Stimulated activated CD4-positive, alpha-beta T cell treated with anti-CD3 and anti-CD28 coated beads, Interleukin-4, amount 100 ng/mL, for 24 hours (primary cell): ENCODE measurements at places on chromosomes 6 and 20.

DNA sequence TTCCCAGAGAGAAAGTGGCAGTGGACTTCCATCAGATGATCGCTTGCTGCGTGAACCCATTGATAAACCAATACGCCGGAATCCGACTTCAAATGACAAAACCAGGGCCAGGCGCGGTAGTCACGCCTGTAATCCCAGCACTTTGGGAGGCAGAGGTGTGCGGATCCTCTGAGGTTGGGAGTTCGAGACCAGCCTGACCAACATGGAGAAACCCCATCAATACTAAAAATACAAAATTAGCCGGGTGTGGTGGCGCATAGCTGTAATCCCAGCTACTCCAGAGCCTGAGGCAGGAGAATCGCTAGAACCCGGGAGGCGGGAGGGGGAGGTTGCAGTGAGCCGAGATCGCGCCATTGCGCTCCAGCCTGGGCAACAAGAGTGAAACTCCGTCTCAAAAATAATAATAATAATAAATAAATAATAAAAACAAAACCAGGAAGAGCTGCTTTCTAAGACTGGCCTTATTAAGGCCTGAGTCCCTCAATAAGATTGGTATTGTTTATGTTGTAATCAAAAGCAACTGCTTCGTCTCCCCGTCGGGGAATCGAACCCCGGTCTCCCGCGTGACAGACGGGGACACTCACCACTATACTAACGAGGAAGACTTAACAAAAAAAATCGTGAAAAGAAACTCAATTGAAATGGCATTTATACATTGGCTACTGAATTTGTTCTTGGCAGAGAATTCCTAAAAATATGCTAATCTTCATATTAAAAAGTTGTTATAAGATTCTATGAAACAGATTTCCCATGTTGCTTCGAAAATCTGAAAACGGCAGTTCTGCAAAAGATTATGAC is 110.2 kb upstream of the ZNF184 start:
- peak; percentile 51 for DNase-seq

GRCh38 chr6:35594503-35595186 is 81.9 kb upstream of the TULP1 start:
- DNase-seq = no peak

DNA sequence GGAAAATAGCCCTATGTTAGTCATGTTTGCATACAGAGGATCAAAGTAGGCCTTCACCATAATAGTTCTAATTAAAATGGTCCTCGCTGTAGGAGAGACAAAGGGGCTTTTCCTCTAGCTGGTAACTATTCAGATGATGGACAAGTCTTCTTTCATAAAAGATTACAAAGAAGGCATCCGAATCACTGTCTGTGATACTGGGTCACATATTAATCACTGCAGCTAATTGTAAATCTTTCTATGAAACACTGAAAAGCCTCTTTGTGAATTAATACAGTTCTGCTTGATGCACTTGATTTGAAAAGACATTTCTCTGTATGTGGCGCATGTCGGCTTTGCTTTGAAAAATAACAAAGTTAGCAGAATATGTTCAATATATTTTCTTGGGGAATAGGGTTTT is 520.8 kb downstream of the KIF16B start:
- DNase-seq = no peak

DNA sequence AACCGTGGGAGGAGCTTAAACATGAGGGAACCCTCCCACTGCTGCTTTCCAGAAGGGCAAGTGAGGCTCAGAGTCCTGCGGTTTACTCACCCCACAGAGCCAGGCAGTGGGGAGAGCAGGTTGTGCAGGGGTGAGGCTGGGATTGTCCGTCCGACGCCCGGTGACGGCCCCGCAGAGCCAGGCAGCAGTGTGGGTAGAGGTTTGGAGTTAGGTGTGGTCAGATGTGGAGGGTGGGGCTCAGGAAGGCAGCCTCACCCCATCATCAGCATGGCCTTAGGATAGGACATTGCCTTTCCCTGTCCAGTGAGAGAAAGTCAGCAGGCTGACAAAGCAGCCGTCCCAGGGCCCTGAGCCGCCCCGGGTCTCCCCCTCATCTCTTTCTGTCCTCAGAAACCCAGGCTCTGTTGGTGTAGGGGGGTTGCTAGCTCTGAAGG is 234.6 kb downstream of the DLL1 start:
- no peak for DNase-seq

GRCh38 chr6:143110996-143111395 is 50.3 kb downstream of the AIG1 start:
- DNase-seq = no peak

- DNase-seq = no peak
These were observed 801.4 kb upstream of the EYS start for GRCh38 chr6:66508433-66508832.

- no peak for DNase-seq
These were observed 36.4 kb upstream of the SLC17A4 start for GRCh38 chr6:25717866-25718740.

DNA sequence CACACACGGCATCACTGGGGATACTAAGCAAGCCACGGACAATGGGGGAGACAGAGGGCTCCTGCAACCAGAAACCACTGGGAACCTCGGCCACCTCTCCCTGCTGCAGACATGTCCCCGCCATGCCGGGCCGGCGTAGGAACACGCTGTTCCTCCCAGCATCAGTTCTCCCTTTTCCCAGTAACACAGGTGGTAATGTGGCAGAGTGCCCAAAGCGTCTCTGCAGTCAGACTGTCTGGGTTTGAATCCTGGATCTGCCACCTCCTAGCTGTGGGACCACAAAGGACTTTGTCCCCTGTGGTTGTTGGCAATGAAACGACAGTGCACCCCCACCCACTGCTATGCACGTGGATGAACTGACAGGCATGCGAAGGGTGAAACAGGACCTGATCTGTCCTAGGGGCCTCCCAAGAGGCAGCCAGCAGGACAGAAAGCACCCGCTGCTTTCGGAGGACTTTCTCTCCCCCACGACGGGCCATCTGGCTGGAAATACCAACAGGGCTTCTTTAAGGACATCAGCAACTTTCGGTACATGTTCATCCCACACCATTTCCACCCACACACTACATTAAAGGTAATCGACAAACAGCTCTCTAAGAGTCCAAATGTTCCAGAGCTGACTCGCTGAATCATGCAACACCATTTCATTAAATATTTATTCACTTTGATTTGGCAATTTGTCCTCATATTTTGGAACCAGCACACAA is 74.1 kb downstream of the SULF2 start:
- DNase-seq = no peak

- DNase-seq = no peak
These were observed 56.6 kb upstream of the CD83 start for GRCh38 chr6:14060971-14061370.
